ENCODE measurements at places on chromosomes 3 and 15. TPM values are rescaled to one million over a fixed set of nuclear protein-coding genes. Genes with fewer than 3 reads are reported as not detected.

DNA sequence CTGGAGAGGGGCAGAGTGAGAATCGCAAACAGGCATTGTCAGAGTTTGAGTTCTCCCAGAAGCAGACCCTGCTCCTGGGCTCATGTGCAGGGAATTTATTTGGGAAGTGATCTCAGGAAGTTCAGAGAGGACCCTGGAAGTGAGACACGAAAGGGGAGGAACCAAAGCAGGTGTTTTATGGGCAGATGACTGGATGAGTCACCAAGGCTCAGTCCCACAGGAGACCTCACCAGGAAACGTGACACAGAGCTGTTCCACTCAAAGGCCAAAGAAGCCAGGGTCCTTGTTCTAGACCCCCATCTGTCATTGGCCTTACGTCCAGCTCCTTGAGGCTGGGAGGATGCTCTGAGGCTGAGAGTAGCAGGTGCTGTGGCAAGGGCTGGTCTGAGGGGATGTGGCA is 43.4 kb upstream of the SEC22A start:
- H3K36me3 ChIP-seq: peaks cover 11% of the 10 kb centered on the region
- H3K27me3 ChIP-seq: no peaks in the 10 kb centered on the region
- no peak overlapping the region for H3K4me3 ChIP-seq
- DNase-seq: peak; percentile 46

The SLC12A1 gene
- polyA plus RNA-seq: not detected

- H3K4me1 ChIP-seq: peaks cover 25% of the 10 kb centered on the region
- H3K27me3 ChIP-seq: no peaks in the 10 kb centered on the region
- H3K4me3 ChIP-seq: no peak overlapping the region
- DNase-seq: no peak
- H3K36me3 ChIP-seq: no peaks in the 10 kb centered on the region
Measured at GRCh38 chr3:188559856-188560255, 405.9 kb downstream of the LPP start.

The TWF2 gene
- 156 TPM for polyA plus RNA-seq

DNA sequence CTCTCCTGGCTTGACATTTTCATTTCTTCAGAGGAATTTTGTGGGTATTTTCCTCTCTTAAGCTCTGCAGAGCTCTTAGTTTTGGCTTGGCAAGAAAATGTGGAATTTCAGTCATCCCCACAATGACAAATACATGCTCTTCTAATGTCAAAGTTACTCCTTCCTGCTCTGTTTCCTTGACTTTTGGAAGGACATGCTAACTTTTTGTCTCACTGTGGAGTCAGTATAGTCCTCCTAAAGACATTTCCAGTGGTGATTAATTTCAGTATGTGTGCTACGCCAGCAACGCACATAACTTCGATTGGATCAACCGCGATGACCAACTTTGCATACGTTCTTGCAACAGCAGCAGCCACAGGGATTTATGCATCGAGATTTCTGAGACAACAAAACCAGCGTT is 13.3 kb downstream of the EBLN2 start:
- no peaks in the 10 kb centered on the region for H3K27me3 ChIP-seq
- no peaks in the 10 kb centered on the region for H3K36me3 ChIP-seq
- H3K27ac ChIP-seq: no peak overlapping the region
- no peaks in the 10 kb centered on the region for H3K4me1 ChIP-seq
- no peak overlapping the region for H3K4me3 ChIP-seq
- DNase-seq: no peak

DNA sequence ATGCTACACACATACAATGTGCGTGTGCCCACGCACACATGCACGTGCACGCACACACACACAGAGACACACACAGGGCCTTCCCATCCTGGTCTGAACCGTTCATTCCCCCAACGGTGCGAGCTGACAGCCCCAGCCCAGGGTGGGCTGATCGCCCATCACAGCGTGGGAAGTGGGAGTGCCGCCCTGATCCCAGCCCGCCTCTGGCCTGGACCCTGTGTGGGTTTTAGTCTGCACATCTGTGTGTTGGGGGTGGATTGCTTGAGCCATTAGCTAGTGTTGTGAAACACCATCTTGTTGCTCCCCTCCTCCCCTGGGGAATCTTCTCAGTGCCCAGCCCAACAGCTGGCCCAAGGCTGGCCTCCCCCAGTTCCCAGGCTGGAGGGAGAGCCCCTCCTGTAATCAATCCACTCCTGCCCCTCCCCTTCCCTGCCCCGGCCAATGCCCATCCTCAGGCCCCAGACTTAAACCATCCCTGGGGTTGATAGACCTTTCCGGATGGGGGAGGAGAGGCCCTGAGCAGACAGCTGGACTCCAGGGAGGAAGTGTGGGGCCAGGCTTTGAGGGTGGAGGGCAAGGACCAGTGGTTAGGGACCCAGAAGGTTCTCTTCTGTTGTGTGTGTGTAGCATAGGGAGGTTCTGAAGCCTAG is 8.3 kb downstream of the SEMA3G start:
- H3K27me3 ChIP-seq: no peaks in the 10 kb centered on the region
- peaks cover 20% of the 10 kb centered on the region for H3K36me3 ChIP-seq
- H3K4me1 ChIP-seq: peaks cover 5% of the 10 kb centered on the region
- no peak overlapping the region for H3K27ac ChIP-seq
- DNase-seq: no peak

The SKOR1 gene
- 0.06 TPM for polyA plus RNA-seq

The AHSG gene
- not detected for polyA plus RNA-seq

DNA sequence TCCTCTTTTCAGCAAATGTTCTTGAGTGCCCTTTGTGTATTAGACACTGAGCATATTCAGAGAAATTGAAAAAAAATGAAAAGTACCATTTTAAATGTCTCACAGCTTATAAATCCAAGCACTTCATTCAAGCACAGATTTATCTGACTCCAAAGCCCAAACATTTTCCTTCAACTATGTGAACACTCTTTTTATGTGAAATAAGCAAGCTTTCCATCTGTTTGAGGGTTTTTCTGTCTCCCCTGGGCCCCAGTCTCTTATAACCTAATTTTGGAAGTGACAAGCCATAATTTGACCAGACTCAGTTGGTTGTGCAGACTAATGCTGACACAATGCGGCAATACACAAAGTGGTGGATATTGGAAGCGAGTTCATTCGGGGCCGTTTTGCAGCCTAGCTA is 170.3 kb downstream of the CNTN6 start:
- no peak overlapping the region for H3K27ac ChIP-seq
- H3K27me3 ChIP-seq: no peaks in the 10 kb centered on the region
- no peak overlapping the region for H3K4me3 ChIP-seq
- DNase-seq: no peak

DNA sequence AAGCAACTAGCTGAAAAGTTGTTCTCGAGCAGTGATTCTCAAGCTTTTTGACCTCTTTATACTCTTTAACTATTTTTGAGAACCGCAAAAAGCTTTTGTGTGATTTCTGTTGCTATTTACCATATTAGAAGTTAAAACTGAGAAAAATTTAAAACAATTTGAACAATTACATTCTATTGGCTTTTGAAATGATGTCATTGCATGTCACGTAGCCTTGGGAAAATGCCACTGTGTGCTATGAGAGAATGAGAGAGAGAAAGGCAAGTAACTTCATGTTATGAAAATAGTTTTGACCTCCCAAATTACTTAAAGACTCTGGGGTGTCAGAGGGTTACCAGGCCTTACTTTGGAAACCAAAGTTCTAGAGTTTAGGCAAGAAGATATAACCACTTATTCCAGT is 8.0 kb downstream of the USP13 start:
- H3K4me1 ChIP-seq: peaks cover 1% of the 10 kb centered on the region
- no peak overlapping the region for H3K27ac ChIP-seq
- no peak overlapping the region for H3K4me3 ChIP-seq
- H3K36me3 ChIP-seq: no peaks in the 10 kb centered on the region
- no peaks in the 10 kb centered on the region for H3K27me3 ChIP-seq
- DNase-seq: no peak

DNA sequence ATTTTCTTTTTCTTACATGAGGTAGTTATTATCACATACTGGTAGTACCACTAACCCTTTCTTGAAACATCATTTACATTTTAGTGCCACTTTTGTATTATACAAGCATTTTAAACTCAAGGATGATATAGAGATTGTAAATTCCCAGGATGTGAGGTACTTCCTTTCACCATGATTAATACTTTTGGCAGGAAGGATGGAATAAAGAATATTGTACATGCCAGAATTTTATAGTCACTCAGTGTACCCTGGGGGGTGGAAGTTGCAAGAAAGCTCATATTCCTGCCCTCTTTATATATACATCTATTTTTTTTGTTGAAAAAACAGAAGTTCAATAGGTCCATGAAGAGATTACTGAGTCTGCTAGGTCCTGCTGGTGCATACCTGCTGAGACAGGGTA is 141.0 kb upstream of the PLSCR5 start:
- no peak overlapping the region for H3K4me3 ChIP-seq
- H3K27me3 ChIP-seq: no peaks in the 10 kb centered on the region
- H3K27ac ChIP-seq: peak overlapping the region; percentile 76

GRCh38 chr15:28133281-28133680 is 34.2 kb upstream of the OCA2 start:
- no peak overlapping the region for H3K27ac ChIP-seq
- no peak for DNase-seq
- H3K4me1 ChIP-seq: peaks cover 15% of the 10 kb centered on the region
- no peaks in the 10 kb centered on the region for H3K27me3 ChIP-seq
- no peak overlapping the region for H3K4me3 ChIP-seq

DNA sequence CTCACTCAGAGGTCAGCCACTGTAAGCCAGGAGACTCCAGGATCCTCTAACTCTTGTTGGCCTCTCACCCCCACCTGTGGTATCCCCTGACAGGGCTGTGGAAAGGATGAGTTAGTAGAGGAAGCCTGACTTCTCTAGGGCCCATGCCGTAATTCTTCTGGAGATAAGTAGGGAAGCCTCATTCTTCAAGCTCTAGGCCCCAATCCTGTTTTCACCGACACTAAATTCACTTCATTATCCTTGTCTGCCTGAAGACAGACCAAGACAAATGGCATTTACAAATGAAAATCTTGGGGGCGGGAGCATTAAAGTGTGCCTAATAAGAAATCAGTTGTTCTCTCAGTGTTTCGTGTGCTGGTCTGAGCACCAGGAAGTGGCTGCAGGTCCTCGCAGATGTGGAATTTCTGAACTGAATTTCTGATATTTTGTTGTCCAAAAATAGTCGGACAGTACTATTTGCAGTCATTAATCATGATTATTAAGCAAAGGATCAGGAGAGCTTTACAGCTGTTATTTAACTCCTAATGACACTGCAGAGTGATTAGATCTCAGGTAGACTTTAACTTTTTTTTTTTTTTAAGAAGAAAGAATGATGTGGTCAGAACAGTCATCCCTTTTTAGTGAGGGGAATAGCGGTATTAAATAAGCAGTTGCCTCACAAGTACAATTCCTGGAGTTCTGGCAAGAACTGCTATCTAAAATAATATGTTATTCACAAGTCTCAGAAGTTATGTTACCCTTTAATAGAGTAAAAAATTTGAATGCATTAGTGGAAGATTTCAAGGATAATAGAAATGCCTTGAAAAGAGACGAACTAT is 58.4 kb downstream of the RBMS3 start:
- no peak for DNase-seq
- no peaks in the 10 kb centered on the region for H3K36me3 ChIP-seq
- no peak overlapping the region for H3K4me3 ChIP-seq
- H3K4me1 ChIP-seq: peaks cover 20% of the 10 kb centered on the region

DNA sequence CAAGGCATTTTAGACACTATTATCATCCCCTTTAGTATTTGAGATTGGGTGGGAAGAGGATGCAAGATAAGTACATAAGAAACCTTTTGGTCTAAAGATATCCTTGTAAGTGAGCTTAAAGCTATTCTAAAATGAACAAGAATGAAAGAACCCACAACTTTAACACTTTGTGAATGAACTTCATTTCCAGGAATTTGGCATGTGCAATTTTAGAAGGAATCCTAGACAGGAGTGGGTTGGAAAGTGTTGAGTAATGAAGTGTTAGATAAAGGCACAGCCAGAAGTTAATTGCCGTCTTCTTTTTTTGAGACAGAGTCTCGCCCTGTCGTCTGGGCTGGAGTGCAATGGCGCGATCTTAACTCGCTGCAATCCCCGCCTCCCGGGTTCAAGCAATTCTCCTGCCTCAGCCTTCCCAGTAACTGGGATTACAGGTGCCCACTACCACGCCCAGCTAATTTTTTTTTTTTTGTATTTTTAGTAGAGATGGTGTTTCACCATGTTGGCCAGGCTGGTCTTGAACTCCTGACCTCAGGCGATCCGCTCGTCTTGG is 13.2 kb upstream of the TEX9 start:
- H3K27ac ChIP-seq: no peak overlapping the region

DNA sequence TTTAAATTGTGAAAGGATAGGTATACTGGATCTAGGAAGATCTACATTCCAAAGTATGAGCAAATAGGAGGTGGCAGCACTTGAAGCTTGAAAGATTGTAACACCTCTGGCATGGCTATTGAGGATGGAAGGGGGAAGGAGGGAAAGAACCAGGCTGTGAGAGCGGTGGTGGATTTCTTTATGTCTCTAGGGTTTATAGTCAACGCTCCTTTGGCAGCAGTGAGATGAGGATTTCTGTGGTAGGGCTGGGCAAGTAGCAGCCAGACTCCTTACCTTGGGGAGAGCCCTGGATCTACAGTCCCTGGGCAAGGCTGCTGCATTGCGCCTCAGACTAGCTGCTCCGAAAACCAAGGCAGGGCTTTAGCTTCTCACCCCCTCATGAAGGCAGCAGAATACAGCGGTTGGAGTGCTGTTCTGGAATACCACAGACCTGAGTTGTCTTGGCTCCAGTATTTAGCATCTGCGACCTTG is 53.2 kb downstream of the MEF2A start:
- no peaks in the 10 kb centered on the region for H3K4me1 ChIP-seq
- no peaks in the 10 kb centered on the region for H3K27me3 ChIP-seq
- no peak overlapping the region for H3K4me3 ChIP-seq
- H3K36me3 ChIP-seq: no peaks in the 10 kb centered on the region

GRCh38 chr3:130093741-130094391 is 12.2 kb downstream of the ALG1L2 start:
- no peaks in the 10 kb centered on the region for H3K27me3 ChIP-seq
- H3K36me3 ChIP-seq: no peaks in the 10 kb centered on the region
- no peak for DNase-seq

DNA sequence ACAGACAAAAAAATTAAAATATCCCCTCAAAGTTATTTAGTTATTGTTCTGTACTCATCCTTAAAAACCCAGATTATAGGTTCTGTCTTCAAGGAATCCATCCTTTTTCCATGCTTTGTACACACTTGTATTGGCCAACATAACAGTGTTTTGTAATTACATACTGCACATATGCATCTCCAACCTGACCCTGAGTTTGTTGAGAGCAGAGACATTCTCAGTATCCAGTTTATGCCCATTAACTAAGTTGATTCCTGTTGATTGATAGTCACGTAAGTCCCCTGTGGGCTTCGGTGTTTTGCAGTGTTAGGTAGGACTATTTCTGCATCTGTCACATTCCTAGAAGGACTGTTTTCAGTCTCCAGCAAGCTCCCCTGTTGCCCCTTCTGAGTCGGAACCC is 33.6 kb downstream of the MOBP start:
- H3K27ac ChIP-seq: no peak overlapping the region
- H3K27me3 ChIP-seq: peaks cover 6% of the 10 kb centered on the region
- peaks cover 14% of the 10 kb centered on the region for H3K4me1 ChIP-seq
- H3K4me3 ChIP-seq: no peak overlapping the region

GRCh38 chr15:86620641-86621349 is 541.1 kb downstream of the AGBL1 start:
- H3K36me3 ChIP-seq: no peaks in the 10 kb centered on the region
- no peaks in the 10 kb centered on the region for H3K27me3 ChIP-seq
- peaks cover 5% of the 10 kb centered on the region for H3K4me1 ChIP-seq
- DNase-seq: no peak
- no peak overlapping the region for H3K27ac ChIP-seq

GRCh38 chr3:197522183-197522715 is 33.5 kb downstream of the BDH1 start:
- DNase-seq: peak; percentile 81
- no peaks in the 10 kb centered on the region for H3K27me3 ChIP-seq
- H3K27ac ChIP-seq: no peak overlapping the region
- no peak overlapping the region for H3K4me3 ChIP-seq
